ENCODE measurements at places on chromosomes 11 and 22.
A peak's percentile ranks its signal among the peaks of the same experiment; 100 is the strongest.

DNA sequence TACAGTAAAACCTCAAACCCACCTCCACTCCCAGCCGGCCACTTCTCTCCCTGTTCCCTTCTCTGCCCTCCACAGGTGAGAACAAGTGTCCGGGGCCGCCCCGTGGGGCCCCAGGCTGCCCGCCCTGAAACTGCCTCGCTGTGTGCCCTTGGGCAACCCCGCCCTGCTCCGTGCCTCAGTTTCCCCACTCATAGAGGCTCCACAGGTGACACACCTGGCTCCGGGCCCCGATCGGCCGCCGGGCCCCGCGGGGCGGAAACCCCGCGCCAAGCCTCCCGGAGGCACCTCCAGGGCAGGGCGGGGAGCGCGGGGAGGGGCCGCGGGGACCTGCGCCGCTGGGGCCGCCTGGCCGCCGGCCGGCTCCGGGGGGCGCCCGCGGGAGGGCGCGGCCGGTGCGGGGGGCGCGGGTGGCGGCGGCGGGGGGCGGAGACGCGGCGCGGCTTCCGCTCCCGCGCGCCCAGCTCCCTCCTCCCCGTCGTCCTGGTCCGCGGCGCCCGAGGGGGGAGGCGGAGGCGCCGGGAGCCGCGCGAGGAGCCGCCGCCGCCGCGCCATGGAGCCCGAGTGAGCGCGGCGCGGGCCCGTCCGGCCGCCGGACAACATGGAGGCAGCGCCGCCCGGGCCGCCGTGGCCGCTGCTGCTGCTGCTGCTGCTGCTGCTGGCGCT, at the start of gene LRP5:
TSS of gene LRP5 (plus strand) at position 475 of the 663 bp plus-strand sequence. CDS start at position 599, 124 bp downstream.
- DNase-seq: no peak

DNA sequence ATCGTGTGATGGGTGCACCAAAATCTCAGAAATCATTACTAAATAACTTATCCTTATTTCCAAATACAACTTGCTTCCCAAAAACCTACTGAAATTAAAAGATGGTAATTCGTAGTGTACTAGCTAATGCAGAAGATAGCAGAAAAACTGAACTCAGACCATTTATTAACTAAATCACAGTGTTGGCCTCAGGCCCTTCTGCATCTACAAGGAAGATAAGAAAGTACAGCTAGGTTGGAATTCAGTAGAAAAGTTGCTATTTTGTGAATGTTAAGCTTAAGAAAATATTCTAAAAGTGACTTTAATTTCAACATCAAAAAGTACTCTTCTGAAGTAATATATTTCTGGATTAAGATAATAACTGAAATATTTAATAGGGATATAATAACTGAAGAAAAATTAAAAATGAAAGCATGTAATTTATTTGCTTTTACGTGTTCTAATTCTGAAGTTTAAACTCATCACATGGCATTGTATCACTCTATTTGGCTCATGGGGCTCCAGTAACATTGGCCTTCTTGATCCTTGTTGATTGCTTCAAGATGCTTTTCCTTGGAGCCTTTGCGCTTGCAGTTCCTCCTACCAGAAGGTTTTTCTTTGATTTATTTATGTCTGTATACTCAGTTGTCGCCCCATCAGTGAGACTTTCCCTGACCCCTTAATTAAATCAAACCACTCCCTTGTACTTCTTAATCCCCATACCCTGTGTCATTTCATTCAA, 847.9 kb upstream of the ANO3 start:
- no peak for DNase-seq

- DNase-seq: no peak
These were observed 66.4 kb upstream of the OR4B1 start for GRCh38 chr11:48150213-48150612.

- DNase-seq: peak; percentile 73
These were observed 29.8 kb upstream of the CRTAM start for GRCh38 chr11:122808478-122808869.

- no peak for DNase-seq
These were observed 42.2 kb upstream of the PRDM11 start for GRCh38 chr11:45104006-45104789.

DNA sequence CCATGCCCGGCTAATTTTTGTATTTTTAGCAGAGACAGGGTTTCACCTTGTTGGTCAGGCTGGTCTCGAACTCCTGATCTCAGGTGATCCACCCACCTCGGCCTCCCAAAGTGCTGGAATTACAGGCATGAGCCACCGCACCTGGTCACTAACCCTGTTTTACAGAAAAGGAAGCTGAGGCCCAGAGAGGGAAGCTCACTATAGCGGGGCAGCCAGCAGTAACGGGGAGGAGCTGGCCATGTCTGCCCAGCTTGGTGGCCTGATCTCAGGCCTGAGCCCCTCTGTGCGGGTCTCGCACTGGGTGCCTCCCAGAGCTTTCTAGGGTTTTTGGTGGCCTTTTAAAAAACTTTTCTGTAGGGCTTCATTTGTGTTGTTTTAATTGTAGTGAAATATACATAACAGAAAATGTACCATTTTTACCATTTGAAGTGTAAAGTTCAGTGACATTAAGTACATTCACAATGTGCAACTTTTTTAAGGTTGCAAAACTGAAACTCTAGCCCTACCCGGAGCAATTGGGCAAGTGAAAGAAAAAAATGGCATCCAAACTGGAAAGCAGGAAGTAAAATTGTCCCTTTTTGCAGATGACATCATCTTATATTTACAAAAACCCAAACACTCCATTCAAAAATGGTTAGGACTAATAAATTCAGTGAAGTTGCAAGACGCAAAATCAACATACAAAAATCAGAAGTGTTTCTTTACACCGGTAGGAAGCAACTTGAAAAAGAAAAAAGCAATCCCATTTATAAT, 14.5 kb upstream of the CYTH4 start:
- DNase-seq: peak; percentile 89

DNA sequence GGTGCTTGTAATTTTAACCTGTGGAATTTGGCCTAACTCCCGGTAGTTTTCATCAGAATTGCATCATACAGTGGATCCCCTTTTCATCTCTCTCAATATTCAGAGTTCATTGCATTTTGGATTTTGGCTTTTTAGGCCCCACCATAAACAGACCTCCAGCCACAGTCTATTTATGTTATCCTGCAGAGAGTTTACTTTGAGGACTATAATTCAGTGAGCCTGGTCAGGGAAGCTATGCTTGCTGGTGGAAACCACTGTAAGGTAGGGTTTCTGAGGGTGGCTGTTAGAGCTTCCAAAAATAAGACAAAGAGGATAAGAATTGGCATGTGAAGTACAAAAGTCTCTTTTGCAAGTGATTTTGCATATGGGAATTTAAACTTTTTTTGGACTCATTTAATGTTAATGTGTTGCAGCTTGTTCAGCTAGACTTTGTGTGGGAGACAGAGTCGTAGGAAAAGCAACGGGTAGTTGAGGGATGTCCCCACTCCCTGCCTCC, 34.8 kb upstream of the DDI1 start:
- DNase-seq: no peak

DNA sequence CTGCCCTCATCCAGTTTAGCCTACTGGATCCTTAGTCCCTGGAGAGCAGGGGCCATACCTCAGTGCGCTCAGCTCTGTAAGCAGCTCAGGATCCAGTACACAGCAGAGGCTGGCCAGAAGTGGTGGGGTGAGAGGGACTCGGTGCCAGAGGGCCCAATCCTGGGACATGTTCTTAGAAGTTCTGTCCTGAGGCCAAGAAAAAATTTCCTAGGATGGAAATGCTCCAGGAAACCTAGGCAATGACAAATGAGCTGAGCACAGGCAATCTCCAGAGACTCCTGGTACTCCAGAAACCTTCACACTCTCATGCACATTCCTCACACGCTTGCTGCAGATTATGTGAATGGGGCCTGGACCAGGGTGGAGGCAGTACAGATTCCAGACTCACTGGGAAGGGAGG, 89.6 kb downstream of the SERGEF start:
- DNase-seq: no peak

DNA sequence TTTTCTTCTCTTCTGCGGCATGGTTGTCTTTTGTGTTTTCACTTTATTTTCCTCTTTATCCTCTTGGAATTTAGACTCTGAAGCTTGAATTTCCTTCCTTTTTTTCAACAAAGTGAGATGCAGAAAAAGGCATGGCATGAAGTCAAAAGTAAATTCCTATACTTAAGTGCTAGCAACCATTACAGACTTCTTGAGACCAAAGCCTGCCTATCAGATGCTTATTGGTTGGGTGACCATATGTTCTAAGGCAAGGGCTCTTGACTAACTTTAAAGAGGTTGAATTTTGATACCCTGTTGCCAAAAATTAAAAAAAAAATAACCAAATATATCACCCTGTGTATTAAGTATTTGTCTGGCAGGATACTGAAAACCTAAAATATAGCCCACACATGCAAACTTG, 237.4 kb downstream of the TMEM135 start:
- no peak for DNase-seq

DNA sequence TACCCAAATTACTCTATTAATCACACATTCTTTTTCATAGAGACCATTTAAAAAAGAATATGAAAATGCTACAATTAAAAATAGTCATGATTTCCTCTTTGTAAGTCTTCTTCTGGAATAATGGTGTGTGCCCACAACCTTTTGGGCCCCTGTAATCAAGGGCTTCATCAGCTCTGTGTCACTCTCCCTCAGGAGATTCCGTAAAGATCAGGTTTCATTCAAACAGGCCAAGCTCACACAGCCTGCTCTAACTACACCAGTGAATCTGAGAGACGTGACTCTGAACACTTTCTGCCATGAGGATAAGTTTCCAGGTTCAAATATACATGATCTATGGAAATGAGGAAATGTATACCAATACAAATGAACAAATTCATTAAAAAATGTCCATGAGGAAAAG, 9.5 kb downstream of the DRICH1 start:
- DNase-seq: no peak

DNA sequence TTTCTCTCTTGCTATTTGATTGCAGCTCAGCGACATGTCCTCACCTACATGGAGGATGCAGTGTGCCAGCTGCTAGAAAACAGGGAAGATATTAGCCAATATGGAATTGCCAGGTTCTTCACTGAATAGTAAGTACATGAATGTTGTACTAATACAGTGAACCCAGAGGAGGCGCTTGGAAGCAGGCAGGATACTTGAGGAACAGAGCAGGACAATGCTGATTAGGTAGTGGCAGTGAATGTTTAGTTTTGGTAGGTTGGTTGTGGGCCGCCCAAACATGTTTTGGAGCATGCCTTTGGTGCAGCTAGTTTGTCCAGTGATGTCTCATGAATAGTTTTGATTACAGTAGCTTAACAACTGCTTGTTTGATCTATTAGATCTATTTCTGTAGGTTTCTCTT, 50.6 kb downstream of the CSTPP1 start:
- DNase-seq: no peak

GRCh38 chr11:30585125-30585891, 845 bp downstream of the MPPED2 start:
- no peak for DNase-seq

- DNase-seq: peak; percentile 16
These were observed 12.4 kb upstream of the KLHL35 start for GRCh38 chr11:75445315-75445953.

DNA sequence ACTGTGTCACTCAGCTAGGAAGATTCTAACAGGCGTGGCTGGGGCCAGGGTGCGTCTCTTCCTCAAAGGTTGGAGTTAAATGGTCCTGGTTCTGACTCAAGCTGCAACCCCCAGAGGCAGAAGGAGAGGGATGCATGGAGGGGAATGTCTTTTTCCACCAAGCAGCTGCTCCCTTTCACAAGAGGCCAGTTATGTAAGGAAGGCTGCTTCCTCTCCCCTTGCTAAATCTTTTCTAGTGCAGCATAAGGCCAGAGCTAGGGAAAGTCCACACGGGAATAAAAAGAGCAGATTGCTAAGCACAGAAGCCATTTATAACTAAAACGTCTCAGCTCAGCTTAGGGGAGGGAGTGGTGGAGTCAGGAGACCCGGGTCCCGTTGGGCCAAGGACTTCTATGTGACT, 10.0 kb downstream of the PVALB start:
- peak; percentile 7 for DNase-seq

DNA sequence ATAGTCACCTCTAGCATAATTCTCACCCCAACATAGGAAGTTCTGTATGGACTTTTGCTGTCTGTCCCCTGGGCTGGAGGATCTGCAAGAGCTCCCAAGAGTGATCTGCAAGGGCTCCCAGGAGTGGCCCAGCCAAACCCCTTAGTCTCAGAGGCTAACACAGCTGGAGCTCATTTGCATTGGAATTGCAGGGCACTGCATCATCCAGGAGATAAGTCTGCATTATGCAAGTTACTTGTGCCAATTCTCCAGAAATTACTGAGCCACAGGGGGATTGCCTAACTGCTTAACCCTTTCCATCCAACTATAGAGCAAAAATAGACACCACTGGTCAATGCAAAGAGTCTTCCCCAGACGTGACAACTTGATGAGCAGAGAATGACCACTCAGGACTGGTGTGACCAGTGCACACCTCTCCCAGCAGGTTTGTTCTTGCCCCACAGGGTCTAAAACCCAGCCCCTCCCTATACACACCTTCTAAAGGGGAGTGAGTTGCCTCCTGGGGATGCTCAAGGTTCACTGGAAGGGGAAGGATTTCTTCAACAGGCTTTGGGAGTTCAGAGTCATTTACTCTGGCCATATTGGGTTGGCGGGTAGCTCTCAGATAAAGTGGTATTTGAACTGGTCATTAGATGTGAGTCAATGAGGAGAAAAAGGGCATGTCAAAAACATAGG, 38.4 kb downstream of the POU2AF3 start:
- DNase-seq: no peak

DNA sequence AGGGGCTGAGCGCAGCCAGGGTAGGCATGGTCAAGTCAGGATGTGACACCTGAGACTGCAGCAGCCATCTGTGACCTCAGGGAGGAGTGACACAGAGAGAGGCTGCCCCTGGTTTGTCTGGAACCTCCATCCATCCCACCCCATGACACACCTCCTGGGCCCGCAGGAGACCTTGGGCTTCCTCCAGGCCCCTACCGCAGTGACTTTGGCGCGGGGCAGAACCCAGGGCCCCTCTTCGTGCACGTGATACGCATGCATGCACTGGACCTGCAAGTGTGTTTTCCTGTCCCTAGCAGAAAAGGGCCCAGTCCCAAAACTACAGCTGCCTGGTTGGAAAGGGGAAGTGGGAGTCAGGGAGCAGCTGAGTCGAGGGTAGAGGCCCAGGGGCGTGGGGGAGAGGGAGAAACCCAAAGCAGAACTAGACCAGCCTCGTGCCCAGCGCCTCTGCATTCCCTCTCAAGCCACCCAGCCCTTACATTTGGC, 7.9 kb upstream of the CYTH4 start:
- DNase-seq: peak; percentile 95

GRCh38 chr11:12701811-12702592, 27.8 kb downstream of the TEAD1 start:
- DNase-seq: no peak

DNA sequence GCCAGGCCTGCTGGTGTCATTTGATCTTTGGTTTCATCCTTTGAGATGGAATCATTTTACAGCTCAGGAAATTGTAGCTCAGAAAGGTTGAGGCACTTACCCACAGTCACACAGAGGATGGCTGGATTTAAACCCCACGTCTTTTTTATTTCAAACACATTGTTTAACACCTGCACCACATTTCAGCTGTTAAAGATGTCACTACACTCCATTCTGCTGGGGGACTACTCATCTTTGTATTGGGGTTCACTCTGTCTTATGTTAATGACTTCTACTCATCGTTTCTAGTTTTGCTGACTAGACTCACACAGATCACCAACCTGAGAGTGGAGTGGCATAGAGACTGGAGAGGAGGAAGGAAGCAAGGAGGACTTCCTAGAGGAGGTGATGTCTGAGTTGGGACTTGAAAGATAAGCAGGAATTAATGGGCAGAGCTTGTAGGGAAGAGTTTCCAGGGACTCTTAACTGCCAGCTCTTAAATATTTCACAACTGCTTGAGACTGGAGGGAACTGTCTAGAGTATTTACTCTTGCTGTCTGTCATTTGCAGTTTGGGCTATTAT, 80.0 kb downstream of the TP53I11 start:
- no peak for DNase-seq
